Uterine smooth muscle cell (primary cell): ENCODE measurements at places on chromosomes 6 and 20. TPM values are rescaled to one million over a fixed set of nuclear protein-coding genes. Genes with fewer than 3 reads are reported as not detected.

RAB32 gene
- 161 and 163 TPM in 2 replicates for total RNA-seq

PRELID3B gene
- total RNA-seq = 99.4 and 108 TPM in 2 replicates

PRL gene
- total RNA-seq = not detected in 2 replicates

OPN5 gene
- total RNA-seq = not detected in 2 replicates

IL17A gene
- not detected in 2 replicates for total RNA-seq

LY6G6D gene
- total RNA-seq = not detected in 2 replicates

MRPL18 gene
- total RNA-seq = 62.9 and 96.7 TPM in 2 replicates

INSM1 gene
- total RNA-seq = not detected in 2 replicates

PKHD1 gene
- total RNA-seq = not detected in 2 replicates

OR2H1 gene
- not detected in 2 replicates for total RNA-seq

SCUBE3 gene
- total RNA-seq = 21.1 and 58.5 TPM in 2 replicates

C20orf204 gene
- total RNA-seq = 0.77 and 1.2 TPM in 2 replicates

ANKEF1 gene
- total RNA-seq = 1.00 and 1.9 TPM in 2 replicates

ULBP2 gene
- 2.6 and 4.1 TPM in 2 replicates for total RNA-seq

SLC26A8 gene
- not detected in 2 replicates for total RNA-seq

BFSP1 gene
- 1.5 and 3.1 TPM in 2 replicates for total RNA-seq

PAX1 gene
- total RNA-seq = not detected in 2 replicates

ZFP64 gene
- total RNA-seq = 17.2 and 22.4 TPM in 2 replicates

NNAT gene
- total RNA-seq = 1.2 and 1.8 TPM in 2 replicates

CDKN1A gene
- 113 and 404 TPM in 2 replicates for total RNA-seq

MICB gene
- total RNA-seq = 11.6 and 21.9 TPM in 2 replicates

MYLIP gene
- 5.9 and 7.7 TPM in 2 replicates for total RNA-seq

ZC3H12D gene
- 0.11 and 0.37 TPM in 2 replicates for total RNA-seq

ORC3 gene
- 23.1 and 30.2 TPM in 2 replicates for total RNA-seq
